ENCODE measurements at places on chromosomes 6 and 20.

GRCh38 chr6:65701325-65701724 is 5.7 kb downstream of the EYS start:
- DNase-seq: no peak

DNA sequence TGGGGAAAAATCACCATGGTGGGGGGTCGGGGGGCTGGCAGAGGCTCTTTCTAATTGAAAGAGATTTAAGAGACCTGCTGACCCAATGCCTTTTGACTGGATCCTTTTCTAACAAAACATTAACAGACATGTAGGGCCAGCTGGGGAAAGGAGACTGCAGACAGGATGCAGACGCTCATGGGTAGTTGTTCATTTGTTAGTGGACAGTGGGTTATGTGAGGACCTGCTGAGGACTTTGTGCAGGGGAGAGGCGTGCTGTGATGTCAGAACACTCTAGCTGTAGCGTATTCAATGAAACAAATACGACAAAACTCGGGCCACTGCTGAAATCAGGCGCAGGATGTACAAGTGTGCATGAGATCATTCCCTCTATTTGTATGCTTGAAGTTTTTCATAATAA is 1.2 kb downstream of the IP6K3 start:
- no peak for DNase-seq

- DNase-seq: no peak
Measured at GRCh38 chr20:9400171-9401025, 114.0 kb upstream of the LAMP5 start.

- no peak for DNase-seq
Measured at GRCh38 chr6:132390017-132390416, 11.3 kb downstream of the MOXD1 start.

DNA sequence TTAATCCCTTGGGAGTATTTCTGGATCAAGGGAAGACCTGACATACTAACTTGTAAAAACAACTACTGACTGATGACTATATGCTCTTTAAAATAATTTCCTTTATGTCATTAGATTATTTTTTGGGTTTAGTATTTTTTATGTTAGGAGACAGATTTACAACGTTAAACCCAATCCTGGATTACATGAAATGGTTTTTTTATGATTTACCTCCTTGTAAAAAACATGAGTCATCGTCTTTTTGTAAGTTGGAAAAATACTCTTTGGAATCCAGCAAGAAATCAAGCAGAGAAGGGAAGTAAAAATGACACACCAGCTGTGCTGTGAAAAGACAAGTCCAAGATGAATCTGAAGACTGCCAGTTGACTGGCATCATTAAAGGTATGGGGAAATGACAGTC is 6.7 kb downstream of the STK4 start:
- no peak for DNase-seq

GRCh38 chr20:10651227-10651990 is 22.4 kb downstream of the JAG1 start:
- no peak for DNase-seq

DNA sequence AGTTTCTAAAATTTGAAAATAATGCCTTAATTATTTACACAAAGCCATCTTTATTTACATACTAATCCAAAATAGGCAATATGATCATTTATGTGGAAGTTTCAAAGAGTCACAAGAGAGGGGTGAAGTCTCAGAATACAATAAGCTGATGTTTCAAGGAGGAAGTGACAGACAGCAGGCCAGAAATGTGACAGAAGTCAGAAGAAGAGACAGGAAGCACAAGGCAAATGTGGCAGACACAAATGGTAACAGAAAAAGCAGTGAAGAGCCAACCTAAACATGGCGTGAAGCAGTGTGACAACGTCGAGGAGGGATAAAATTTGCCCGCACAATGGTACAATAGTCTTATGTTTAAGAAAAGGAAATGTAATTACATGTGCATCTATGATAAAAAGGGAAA is 59.8 kb downstream of the SHPRH start:
- DNase-seq: no peak

DNA sequence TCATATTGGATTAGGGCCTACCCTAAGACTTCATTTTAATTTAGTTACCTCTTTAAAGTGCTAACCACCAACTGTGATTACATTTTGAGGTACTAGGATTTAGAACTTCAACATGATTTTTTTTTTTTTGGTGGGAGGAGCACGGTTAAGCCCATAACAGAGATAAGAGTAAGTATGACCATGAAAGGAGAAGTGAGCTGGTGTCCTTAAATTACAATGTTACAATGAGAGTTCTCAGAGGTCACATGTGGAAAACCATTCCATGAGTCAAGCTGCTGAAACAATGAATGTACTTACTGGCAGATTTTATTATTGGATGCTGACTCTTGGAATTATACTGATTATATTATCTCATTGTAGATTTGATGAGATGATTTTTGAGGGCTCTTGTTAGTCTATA is 779.3 kb upstream of the CITED2 start:
- no peak for DNase-seq

GRCh38 chr6:15907914-15908518 is 220.9 kb upstream of the MYLIP start:
- no peak for DNase-seq

- no peak for DNase-seq
Measured at GRCh38 chr20:14449323-14449722, 111.9 kb upstream of the FLRT3 start.

DNA sequence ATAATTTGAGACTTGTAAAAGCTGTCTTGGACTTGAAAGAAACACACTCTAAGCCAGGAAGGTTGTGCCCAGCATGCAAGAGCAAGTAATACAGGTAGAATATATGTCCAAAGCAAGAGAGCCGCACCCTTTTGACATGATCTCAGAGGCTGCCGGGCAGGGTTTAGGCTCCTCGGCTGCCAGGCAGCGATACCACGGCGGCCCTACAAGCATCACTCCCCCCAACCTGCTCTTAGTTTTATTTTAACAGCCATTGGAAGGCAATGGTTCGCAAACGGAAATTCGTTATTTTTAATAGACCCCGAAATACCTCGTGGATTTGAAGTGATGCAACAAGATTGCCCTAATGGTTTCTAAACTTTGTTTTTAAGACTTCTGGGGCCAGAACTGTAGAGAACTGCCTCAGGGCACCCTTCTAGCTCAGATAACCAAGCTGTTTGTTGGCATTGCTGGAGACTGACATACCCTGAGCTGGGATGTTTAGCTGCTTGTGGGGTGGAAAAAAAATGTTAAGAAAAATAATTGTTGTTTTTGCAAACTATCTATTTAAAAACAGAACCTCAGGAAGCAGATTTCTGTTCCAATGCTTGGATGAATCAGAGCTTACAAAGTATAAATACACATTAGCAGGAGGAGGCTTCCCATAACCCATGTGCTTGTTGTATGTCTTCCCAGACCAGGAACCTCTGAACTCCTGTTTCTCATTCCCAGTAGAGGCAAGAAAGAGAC is 39.0 kb downstream of the JAG1 start:
- DNase-seq: no peak

- DNase-seq: no peak
Measured at GRCh38 chr20:12883507-12883885, 125.3 kb upstream of the SPTLC3 start.

DNA sequence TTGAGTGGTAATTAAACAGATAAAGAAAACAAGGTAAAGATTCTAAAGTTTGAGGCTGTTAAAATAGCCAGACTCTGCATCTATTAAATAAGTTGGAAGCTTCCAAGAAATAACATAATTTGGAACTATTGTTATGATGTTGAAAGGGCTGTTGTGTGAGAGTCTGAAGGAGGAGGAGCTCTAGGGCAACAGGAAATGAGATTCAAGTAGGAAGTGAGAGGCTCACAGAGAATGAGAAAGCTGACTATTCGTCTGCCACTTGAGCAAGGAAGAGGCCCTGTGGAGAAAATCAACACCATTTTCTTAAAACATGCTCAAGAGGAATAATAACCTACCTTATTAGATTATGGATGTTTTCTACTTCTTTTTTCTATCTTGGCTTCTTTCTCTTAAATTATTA is 185.2 kb downstream of the SLC24A3 start:
- no peak for DNase-seq

DNA sequence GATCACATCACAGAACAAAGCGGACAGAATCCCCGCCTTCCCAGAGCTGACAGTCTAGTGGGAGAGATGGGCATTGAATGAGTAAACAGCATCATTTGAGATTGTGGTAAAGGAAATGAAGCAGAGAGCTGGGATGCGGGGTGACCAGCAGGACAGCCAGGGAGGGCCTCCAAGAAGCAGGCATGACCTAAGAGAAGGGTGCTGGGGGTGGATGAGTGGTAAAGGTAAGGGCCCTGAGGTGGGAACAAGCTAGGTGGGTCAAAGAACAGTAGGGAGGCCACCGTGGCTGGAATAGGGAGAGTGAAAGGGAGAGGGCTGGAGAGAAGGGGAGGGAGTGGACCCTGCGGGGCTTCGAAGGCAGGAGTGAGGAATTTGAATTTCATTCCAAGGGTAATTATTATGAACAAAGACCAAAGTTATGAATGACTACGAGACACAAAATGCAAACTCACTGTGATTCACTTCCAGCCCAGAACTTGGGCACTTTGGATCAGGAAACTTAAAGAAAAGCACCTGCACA is 61.4 kb downstream of the CEBPB start:
- no peak for DNase-seq

GRCh38 chr20:23050847-23051627 is 1.6 kb upstream of the THBD start:
- DNase-seq: peak; percentile 93

DNA sequence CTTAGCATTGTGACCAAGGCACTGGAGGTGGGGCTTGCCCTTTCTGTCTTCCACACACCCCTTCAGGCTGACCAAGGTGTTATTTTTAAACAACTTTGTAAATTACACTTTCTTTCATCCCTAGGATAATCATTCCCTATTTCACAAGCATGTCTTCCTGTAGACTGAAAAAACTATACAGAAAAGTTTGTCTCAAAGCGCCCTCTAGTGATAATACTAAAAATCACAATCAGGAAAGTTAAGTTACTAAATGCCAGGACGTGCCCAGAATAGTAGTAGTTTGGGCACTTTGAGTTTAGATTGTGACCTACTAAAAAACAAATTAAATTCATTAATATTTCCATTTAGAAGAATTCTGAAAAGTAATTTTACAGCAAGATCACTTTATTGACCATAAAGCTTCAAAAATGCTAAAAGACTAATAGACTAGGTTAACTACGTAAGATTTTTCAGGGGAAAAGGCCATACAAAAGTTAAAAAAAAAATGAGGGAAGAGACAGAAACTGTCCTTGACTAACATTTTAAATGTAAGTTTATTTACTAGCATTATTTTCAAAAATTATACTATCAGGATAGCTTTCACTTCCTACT is 123.3 kb upstream of the DUSP22 start:
- no peak for DNase-seq

GRCh38 chr20:58667975-58668374 is 16.9 kb downstream of the STX16 start:
- no peak for DNase-seq

GRCh38 chr20:53020834-53021233 is 48.7 kb downstream of the TSHZ2 start:
- no peak for DNase-seq

DNA sequence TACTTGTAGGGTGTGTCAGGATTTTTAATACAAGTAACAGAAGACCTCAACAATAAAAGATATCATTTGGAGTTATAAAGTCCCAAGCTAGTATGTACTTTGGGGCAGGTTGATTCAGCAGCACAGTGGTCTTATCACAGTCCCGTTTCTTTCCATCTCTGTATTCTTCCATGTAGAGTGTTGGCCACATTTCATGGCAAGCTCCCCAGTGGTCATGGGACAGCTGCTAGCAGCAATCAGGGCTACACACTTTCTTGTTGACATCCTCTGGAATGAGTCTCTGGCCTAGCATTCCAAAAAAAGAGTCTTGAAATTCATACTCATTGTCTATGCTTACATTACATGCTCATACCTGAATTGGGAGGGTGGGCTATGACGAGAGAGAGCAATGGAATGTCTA is 53.2 kb downstream of the SOBP start:
- no peak for DNase-seq

- DNase-seq: no peak
Measured at GRCh38 chr6:29982097-29982496, 39.8 kb downstream of the HLA-A start.

DNA sequence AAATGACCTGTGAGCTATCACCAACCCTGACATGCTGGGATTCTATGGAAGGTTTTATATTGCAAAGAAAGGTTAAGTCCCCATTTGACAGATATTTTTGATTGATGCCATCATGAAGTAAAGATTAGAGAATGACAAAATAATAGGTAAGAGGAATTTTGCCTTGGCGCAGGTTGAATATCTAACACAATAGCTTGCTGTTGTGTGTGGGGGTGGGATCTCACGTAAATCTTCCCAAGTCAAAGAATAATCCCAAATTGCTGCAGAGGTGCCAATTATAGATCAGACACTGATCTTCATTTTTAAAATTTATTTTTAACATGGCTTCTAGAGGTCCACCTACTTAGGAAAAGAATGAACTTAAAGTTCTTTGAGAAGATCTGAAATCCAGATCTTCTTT is 135.5 kb downstream of the FIG4 start:
- DNase-seq: no peak

- no peak for DNase-seq
Measured at GRCh38 chr6:28953039-28953584, 29.3 kb upstream of the TRIM27 start.

DNA sequence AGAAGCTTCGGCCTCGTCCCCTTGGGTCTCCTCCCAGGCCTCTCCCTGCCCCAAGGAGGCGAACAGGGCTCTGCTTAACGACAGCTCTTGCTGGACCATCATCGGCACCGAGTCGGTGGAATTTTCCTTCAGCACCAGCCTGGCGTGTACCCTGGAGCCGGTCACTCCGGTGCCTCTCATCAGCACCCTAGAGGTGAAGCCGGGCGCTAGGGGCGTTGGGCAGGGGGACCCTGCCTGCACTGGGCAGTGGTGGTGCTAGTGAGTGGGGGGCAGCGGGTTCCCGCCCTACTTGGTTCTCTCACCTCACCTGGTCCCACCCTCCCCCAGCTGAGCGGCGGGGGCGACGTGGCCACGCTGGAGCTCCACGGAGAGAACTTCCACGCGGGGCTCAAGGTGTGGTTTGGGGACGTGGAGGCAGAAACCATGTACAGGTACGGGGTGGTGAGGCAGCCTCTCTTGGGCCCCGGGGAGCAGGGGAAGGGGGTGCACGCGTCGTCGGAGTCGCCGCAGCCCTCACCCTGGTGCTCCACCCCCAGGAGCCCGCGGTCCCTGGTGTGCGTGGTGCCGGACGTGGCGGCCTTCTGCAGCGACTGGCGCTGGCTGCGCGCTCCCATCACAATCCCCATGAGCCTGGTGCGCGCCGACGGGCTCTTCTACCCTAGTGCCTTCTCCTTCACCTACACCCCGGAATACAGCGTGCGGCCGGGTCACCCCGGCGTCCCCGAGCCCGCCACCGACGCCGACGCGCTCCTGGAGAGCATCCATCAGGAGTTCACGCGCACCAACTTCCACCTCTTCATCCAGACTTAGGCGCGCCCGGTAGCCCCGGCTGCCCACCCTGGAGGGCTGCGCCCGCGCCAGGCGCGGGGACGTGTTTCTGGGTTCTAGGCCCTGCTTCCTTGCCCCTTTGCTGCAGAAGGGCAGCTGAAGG is 8.3 kb upstream of the MATN4 start:
- no peak for DNase-seq

GRCh38 chr6:166957087-166957804 is 896 bp upstream of the RNASET2 start:
- DNase-seq: no peak
